ENCODE measurements at places on chromosomes 12 and 14.

DNA sequence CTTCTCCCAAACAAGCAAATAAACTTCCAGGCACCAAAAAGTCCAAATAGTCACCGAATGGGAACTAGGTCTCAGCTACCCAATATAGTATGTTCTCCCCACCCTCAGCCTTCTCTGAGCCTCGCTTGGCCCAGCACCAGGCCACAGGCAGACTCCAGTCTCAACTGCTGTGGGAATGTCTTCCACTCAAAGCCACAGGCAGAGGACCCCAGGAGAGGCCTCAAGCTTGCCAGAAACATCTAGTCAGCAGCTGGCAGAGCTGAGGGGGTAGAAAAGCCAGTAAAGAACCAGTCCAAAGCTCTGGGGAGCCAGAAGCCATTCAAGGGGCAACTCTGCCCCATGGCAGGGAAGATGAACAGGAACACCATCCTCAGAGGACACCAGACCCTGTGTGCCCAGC is 41.8 kb downstream of the FMNL3 start:
- DNase-seq, result no peak

DNA sequence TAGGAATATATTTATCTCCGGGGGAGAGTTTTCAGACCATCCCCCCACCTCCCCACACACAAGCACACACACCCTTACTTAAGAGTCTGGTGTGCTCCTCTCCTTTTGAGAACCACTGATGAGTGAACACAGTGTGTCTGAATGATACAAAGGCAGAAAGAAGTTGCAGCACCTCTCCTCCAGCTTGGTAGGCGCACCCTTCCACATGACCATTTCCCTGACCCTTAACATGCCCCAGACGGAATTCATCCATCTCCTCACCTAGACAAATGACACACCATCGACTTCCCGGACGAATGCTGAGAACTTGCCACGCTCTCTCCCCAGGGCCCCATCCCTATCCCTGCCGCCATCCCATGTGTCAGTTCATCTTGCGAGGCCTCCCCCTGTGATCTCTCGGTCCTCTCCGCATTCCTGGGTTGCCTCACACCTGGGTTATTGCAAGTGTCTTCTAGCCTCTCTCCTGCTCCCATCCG is 3.9 kb downstream of the TNFRSF1A start:
- DNase-seq, result peak; percentile 89

GRCh38 chr12:104083769-104084475 is 19.6 kb downstream of the HCFC2 start:
- no peak for DNase-seq

DNA sequence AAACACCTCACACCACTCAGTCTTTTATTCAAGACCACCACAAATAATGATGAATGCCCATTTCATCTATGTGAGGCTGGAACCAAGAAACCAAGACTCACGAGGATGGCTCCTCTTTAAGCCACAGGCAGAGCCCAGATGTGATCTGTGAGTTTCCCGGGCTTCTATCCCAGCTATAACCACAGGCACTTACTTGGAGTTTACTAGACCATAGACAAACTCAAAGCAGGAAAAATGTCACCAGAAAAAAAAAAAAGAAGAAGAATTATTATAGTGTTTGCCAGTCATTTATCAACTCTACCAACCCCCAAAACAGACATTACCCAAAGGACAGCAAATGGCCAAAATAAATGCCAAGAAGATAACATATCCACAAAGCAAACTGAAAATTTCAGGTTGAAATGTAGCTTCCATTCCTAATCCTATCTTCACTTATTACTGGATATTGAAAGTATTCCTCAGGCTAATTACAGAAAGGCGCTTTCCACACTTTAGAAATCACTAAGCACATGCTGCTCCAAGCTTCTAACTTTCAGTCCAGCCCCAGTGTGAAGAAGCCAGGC is 44.7 kb downstream of the ZFYVE1 start:
- no peak for DNase-seq

GRCh38 chr14:74578479-74578878 is 33.6 kb downstream of the LTBP2 start:
- DNase-seq, result no peak

DNA sequence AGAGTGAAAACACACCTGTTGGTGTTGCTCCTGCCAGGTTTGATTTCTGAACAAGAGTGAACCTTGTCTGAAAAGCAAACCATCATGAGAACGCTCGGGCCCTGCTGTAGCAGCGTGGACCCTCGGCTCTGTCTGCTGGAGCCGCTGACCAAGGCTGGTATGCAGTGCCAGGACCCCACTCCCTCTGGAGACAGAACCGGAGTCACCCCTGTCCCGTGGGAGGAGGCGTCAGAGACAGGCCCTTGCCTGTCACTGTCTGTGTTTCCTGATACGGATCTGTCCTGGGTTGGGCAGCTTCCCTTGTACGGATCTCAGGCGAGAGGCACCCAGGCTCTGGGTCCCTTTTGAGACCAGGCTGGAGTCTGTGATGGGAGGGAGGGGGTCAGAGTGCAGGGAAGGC is 111.6 kb downstream of the ADGRD1 start:
- no peak for DNase-seq

- DNase-seq, result peak; percentile 0
Measured at GRCh38 chr12:86551146-86551571, 295.0 kb upstream of the MGAT4C start.

DNA sequence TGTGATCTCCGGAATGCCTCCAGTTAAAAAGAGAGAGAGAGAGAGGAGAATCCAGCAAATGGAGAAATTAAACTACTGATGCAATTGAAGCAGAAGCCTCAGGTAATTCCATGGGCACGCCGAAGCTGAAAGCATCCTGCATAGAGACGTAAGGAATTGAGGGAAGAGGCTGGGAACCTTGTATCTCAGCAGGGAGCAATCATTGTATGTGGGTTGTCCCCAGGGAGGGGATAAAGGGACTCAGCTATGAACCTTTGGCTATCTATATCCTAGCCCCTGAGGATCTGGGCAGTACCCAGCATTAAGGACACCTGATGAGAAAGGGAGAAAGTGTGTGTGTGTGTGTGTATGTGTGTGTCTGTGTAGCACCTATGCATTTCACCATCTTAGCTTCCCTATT is 95.8 kb upstream of the ATXN7L3B start:
- DNase-seq, result no peak

DNA sequence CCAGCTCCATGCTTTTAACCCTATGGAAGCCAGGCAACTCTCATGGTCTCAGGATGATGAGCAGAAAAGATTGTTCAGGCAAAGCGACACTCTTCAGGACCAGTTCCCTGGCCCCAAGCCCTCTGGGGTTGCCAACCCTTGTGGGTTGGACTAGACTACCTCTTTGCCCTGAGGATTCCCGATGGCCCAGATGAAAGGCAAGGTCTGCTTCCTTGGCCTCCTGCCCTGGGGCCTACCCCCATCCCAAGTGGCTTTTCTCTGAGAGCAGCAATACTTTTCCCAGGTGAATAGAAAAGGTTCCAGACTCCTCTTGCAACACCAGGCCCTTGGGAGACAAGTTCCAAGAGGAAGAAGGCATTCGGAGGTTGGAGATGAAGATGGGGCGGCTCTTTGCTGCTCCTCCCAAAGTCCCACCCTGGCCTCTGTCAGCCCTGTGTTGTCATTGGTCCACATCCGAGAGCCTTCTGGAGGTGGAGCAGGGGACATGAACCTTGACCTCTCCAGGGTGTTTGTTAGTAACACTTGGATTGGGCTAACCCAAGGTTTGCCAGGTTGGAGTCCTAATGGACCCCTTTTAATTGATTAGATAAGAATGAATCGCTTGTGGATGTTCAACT is 131.1 kb downstream of the GCH1 start:
- DNase-seq, result no peak

- DNase-seq, result peak; percentile 2
Measured at GRCh38 chr12:108482717-108483212, 32.3 kb upstream of the FICD start.

- DNase-seq, result peak; percentile 17
Measured at GRCh38 chr14:66216763-66217162, 269.4 kb upstream of the CCDC196 start.

- no peak for DNase-seq
Measured at GRCh38 chr12:114447274-114447716, 41.4 kb upstream of the TBX5 start.

GRCh38 chr12:29149691-29150281 is 708 bp downstream of the FAR2 start:
- no peak for DNase-seq

All from fibroblast of mammary gland (primary cell).